ENCODE measurements at places on chromosomes 12 and 14. TPM values are rescaled to one million over a fixed set of nuclear protein-coding genes. Genes with fewer than 3 reads are reported as not detected.

The GPR137C gene
- total RNA-seq, result 0.85 TPM

The PPP4R4 gene
- 0.68 TPM for total RNA-seq

The VRTN gene
- not detected for total RNA-seq

The RBM23 gene
- 96.7 TPM for total RNA-seq

The ETFBKMT gene
- 1.2 TPM for total RNA-seq

The NUMB gene
- total RNA-seq, result 44.8 TPM

The SCFD1 gene
- total RNA-seq, result 61.9 TPM

The NKX2-1 gene
- not detected for total RNA-seq

The OR8S1 gene
- total RNA-seq, result not detected

The EXOC5 gene
- total RNA-seq, result 57.0 TPM

The MFAP5 gene
- not detected for total RNA-seq

The LPAR5 gene
- total RNA-seq, result 15.8 TPM

The FGF6 gene
- not detected for total RNA-seq

The JAG2 gene
- total RNA-seq, result 0.76 TPM

The RPL10L gene
- total RNA-seq, result not detected

The UTP20 gene
- total RNA-seq, result 13.0 TPM

The ADAM21 gene
- total RNA-seq, result not detected
